ENCODE measurements at places on chromosomes 12 and 14.

- DNase-seq, result no peak
Measured at GRCh38 chr14:52918486-52918885, 32.4 kb downstream of the FERMT2 start.

DNA sequence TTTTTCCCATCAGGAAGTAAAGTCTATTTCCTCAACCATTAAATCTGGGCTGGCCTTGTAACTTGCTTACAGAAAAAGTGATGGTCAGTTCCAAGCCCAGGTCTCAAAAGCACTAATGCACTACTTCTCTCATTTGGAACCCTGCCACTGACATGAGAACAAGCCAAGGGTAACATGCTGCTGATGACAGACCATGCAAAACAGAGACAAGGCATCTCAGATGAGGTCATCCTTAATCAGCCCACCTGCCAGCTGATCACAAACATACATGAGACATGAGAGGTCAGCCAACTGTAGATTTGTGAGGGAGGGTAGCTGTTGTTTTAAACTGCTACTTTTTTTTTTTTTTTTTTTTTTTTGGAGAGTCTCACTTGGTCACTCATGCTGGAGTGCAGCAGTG, 16.2 kb downstream of the TWF1 start:
- DNase-seq, result no peak

- DNase-seq, result no peak
Measured at GRCh38 chr14:98906123-98906995, 365.6 kb downstream of the BCL11B start.

DNA sequence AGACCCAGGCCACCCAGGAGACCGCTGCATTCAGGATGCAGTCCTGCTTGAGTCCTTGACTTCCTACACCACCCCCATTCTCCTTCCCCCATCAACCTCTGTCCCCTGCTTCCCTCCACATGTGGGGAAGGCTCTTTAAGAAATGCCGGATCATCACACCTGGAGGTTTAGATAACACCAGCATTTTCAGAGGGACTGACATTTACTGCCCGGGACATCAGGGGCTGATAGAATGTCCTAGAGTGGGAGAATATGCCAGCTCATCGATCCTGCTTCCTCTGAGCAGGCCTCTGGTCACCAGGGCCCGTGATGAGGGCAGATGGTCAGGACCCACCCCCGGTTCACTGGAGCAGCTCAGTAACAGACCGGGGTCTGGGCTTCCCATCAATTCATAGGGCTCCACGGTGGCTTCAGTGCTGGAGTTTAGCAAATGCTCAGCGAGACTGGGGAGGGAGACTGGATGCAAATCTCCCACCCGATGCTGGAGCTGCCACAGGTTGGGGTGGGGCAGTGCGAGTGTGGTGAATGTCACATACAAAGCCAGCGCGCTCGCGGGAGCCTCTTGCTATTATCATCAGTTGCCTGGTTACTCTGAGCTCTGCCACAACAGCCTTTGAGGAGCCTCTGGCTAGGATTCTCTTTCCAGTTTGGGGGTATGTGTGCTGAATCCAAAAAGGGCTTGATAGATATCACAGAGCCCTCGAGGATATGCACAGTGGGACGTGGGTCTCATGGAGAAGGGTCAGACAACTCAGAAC, 111.6 kb downstream of the RBM19 start:
- no peak for DNase-seq
